ENCODE measurements at places on chromosomes 6 and 20.

DNA sequence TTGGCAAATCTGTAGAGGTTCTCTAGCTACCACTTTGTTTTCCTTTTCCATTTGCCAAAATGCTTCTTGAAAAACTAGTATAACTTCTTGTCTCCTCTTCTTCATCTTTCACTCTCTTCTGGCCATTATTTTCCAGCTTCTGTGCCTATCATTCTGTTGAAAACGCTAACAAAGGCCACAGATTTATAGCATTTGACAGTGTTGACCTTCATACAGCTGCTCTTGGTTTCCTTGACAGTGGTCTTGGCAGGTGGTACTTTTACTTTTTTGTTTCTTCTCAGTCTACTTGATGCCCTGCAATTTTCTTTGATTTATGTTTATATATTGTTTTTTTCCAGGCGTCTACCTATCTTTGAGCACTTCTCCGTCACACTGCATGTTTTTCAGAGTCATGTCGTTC is 23.7 kb downstream of the TRMT11 start:
- DNase-seq, result no peak

DNA sequence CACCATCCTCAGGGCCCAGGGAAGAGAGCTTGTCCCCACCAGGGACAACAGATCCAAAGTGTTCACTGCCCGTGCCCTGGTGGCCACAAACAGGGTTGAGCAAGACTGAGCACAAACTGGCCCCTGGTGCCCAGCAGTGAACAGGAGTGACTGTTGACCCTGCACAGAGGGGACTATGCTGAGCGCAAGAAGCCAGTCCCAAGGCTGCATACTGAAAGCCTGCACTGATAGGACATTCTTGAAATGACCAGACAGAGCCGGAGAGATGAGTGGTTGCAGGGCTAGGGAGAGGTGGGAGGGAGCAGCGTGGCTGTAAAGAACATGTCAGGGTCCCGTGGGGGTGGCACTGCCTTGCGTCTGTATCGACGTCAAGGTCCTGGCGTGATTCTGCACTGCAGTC is 2.9 kb upstream of the FNDC11 start:
- no peak for DNase-seq

GRCh38 chr20:21074605-21075336 is 31.4 kb downstream of the LINC00237 start:
- DNase-seq, result no peak

DNA sequence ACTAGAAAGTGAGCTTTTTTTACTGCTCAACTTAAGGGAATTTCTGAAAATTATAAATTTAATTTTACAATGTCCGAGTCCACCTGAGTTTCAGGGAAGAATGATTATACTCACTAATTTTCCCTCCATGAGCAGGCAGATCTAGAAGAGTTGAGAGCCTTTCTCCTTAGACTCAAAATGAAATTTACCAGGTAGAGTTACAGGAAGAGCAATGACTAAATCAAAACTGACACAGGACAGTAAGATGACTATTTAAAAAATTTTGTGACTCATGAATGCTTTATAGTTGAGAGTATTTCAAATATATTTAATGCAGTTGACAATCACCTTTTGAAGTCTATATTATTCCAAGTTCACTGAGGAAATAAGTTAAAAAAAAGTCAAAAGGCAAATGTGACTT is 198.1 kb upstream of the NRSN1 start:
- no peak for DNase-seq

GRCh38 chr6:10659699-10660348 is 34.6 kb downstream of the C6orf52 start:
- no peak for DNase-seq

DNA sequence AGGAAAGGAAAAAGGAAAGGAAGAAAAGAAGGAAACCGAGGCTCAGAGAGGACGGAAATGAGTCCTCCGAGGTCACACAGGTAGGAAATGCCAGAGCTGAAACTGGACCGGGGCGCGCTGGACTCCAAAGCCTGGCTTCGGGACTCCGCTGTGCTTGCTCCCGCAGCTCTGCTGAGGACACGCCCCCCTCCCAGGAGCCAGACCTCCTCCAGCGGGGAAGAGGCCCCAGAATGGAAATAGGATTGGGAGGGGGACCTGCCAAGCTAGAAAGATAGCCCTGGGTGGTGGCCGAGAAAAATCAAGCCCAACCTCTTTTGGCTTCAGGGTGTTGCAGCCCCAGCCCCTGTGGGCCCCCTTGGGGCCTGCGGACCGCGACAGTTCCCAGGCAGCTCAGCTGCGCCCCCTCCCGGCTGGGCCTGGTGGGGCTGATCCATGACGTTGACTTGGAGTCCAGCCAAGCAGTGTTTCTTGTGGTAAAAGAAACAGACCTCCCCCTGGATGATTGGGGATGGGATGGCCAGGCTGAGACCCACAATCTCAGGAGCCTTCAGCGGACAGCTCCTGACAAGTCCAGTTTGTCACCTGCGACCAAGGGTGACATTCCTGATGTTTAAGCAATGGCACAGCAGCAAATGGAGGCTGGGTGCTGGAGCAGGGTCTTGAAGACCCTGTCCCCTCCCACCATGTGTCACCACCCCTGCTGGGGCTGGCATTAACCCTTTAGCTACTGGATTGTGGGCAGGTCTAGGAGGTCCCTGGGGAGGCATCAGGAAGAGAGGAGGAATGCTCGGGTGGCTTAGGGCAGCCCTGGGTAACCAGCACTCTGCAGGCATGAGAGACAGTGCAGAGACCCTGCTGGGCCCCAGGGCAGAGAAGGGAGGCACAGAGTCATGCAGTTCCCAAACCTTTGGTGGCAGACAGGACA is 55.4 kb downstream of the RIPOR3 start:
- peak; percentile 82 for DNase-seq

DNA sequence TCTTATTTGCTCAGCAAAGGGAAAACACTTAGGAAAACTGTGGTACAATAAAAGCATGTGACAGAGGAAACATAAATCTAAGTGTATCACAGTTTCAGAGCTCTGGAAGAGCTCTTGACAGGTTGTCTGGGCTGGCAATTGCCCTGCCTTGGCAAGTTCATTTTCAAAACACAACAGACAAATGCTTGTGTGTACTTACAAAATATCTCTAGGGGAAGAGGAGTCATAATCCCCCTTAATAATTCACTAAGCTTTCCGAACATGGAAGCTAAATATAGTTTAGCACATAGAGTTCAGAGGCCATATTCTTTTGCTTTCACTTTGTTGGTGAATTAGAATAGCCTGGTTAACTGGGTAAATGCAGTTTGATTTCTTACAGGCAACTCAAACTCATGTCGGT is 211.6 kb upstream of the THEMIS start:
- DNase-seq, result no peak

- no peak for DNase-seq
Observed at GRCh38 chr6:7108964-7109836, 1.4 kb downstream of the RREB1 start.

- DNase-seq, result peak; percentile 59
Observed at GRCh38 chr20:41352106-41352505, 11.5 kb downstream of the LPIN3 start.

GRCh38 chr6:137715589-137716045 is 151.4 kb upstream of the TNFAIP3 start:
- no peak for DNase-seq

GRCh38 chr20:53569606-53570307 is 23.9 kb downstream of the ZNF217 start:
- DNase-seq, result no peak

DNA sequence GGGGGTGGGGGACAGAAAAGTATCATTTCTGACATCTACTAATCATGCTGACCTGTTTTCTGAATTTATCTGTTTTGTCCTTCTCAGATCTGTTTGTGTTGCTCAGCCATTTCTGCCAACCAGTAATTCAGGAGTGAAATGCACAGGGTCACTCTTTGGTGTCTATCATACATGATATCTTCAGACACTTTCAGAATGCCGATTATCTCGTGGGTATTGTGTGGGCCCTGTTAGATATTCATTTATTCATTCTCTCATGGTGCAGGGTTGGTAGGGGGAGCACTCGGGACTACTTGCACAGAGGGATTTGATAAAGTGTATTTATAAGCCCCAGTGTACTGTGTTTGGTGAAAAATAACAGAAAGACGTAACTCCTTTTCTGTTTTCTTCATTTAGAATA is 101.2 kb upstream of the CITED2 start:
- DNase-seq, result no peak

DNA sequence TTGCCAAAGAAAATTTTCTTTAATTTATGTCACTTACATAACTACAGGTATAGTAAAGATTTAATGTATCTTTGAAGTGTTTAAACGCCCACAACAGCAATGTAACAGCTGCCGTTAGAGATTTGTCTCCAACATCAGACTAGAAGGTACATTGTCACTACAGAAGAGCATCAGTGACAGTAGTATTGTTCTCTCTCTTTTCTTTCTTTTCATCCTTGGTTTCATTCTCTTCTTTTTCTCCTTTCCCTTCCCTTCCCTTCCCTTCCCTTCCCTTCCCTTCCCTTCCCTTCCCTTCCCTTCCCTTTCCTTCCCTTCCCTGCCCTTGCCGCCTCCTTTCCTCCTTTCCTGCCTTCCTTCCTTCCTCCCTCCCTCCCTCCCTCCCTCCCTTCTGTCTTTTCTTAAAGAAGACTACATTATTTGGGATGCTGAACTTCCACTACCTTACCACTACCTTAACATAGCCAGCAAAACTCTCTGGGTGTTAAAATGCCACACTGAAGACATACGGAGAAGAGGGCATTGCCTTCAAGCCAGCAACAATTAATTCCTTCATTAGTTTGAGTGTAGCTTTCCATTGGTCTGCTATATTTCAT is 663.9 kb downstream of the DOK5 start:
- DNase-seq, result no peak

DNA sequence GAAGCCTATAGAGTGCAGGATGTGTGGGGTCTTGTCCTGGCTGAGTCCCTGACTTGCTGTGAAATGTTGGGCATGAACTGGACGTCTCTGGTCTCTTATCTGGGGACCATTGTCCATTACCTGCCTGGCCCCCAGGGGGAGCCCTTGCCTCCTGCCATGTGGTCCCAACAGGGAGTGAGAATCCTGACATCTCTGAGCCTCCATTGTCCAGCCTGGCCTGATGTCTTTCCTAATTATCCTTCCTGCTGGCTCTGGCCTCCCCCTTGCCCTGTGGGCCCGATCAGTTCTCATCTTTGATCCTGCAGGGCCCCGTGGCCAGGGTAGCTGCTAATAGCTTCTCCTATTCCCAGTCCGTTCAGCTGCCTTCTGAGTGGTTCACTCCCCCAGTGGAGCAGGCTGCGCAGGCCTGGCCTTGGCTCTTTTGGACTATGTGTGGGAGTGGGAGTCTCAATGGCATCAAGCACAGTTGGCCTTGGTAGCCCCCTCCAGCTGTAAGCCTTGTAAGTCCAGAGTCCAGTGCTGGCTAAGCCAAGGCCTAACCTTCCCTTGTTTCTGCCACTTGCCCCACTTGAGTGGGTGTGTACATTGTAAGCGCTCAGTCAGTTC is 77.9 kb upstream of the RALY start:
- peak; percentile 10 for DNase-seq

DNA sequence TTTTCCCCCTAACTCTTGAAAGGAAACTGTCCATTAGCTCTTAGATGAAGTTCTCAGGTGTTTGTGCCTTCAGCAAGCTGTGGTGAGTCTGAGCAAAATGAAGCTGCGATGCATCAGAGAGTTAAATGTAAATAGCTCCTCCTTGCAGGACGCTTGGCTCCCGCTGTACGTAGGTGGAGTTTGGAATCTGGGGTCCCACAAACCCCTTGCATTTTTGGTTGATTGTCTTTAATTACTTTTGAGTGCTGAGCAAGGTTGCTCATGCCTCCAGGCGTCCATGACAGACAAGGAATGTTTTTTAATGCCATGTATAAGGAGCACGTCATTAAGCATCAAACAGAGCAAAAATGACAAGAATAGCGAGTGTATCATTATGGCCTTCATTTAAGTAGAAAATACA is 300.5 kb downstream of the TFAP2C start:
- no peak for DNase-seq

DNA sequence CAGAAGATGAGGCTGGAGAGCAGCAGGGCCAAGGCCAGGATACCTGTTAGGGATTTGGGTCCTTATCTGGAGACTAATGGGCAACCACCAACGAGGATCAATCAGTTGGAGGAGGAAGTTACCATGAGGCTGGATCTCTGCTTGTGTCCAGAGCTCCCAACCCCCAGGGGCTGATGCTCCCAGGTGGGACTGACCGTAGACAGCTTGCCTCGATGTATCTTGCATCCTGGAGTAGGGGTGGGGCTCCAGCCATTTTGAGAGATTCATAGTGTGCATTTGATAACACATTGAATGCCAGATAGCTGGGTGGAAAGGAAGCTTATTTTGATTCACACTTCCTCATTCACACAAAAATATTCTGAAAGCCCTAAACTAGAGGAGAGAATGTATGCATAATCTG is 4.6 kb upstream of the RFPL4B start:
- DNase-seq, result no peak

- no peak for DNase-seq
Observed at GRCh38 chr6:87807475-87807874, 105.4 kb upstream of the AKIRIN2 start.

GRCh38 chr6:43900560-43900915 is 130.5 kb downstream of the VEGFA start:
- no peak for DNase-seq

DNA sequence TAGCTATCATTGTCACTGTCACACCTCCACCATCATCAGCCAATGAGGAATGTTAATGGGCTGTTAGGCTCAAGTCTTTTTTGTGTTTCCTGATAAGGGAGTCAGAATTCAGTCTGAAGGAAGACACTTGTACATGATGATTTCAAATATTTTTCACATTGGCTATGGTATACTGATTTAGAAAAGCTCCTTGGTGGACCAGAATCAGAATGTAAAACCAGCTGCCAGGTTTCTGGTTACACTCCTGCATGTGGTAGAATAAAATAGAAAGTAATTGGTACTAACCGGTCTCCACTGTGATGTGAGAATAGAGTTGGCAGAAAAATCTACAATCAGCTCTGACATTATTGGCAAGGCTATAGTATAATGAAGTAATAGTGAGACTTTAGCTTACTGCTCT is 10.7 kb downstream of the COL9A1 start:
- no peak for DNase-seq

DNA sequence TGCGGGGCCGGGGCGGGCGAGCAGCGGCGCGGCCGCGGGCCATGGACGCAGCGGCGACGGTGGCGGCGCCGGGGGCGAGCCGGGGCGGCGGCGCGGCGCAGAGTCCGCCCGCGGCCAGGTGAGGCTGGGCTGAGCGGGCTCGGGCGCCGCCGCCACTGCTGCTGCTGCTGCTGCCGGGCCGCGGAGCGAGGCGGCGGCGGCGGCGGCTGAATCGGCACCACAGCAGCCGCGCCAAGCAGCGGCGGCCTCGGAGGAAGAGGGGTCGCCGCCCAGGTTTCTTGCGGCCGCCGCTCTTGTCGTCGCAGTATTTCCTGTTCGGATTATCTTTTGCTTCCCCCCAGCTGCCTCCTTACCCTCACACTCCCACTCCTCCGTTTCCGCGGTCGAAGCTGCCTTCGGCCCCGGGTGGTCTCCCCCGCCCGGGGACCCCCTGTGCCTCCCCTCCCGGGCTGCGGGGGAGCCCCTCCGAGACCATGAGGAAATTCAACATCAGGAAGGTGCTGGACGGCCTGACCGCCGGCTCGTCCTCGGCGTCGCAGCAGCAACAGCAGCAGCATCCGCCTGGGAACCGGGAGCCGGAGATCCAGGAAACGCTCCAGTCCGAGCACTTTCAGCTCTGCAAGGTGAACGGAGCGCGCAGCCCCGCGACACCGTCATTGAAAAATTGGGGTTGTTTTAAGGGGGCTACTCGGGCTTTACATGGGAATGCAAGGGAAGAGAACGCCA is at the start of gene STXBP5:
Gene STXBP5, plus strand, starts transcription at position 358 of the 726 bp plus-strand sequence. Its CDS starts 116 bp downstream, at position 474.
- peak; percentile 53 for DNase-seq

GRCh38 chr6:166757232-166758135 is 130.4 kb upstream of the RPS6KA2 start:
- no peak for DNase-seq

Data from cerebellar cortex (tissue), 1 donor.